ENCODE measurements at places on chromosomes 3 and 15.

DNA sequence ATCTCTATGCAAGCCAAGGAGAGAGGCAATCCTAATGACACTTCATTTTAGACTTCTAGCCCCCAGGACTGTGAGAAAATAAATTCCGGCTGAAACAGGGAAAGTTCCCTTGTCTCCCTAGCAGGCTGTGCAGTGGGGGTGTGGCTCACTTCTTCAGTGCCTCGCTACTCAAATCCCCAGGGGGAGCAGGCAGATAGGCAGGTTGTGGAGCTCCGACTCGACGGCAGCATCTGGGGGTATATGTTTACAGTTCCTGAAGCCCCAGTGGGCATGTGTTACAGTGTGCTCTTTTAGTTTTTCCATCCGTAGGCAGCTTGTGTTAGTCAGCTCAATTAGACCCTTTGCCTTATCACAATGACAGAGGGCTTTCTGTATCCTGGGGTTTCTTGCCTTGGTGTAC lies 836.5 kb downstream of the PDCD6IP start:
- no peak for DNase-seq

DNA sequence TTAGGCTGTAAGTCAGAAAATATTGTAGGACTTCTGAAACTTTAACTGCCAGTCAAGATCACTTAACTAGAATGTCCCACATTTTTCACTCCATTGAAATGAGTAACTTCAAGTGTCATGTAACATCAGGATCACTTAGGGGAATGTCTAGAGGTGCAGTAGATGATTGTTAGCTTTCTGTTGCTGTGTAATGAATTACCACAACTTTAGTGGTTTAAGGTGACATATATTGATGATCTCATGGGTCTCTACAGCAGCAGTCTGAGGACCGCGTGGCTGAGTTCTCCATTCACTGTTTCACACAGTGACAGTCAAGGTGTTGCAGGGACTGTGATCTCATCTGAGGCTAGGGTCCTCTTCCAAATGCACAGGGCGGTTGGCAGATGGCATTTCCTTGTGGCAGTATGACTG lies 82.7 kb downstream of the SLC25A26 start:
- peak; percentile 83 for DNase-seq

GRCh38 chr3:40615110-40615915 lies 90.6 kb downstream of the ZNF621 start:
- DNase-seq, result no peak

DNA sequence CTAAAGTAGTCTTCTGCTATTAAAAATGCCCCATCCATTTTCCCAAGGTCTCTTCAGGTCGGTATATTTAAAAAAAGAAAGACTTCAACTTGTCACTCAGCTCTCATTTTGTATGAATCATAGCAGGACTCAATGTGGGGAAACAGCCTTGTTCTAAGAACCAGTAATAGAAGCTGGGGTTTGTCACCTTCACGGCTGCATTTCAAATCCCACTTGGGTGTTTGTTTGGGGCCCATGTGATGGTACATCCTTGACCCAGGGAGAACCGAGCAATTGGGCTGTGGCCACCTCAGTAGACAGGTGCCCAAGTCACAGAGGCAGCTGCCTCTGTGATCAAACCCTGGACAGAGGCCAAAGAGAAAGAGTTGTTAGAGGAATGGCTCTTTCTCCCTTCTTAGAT lies 70.3 kb upstream of the ARL8B start:
- no peak for DNase-seq

- DNase-seq, result peak; percentile 39
Observed at GRCh38 chr3:149771652-149772271, 19.5 kb upstream of the COMMD2 start.

DNA sequence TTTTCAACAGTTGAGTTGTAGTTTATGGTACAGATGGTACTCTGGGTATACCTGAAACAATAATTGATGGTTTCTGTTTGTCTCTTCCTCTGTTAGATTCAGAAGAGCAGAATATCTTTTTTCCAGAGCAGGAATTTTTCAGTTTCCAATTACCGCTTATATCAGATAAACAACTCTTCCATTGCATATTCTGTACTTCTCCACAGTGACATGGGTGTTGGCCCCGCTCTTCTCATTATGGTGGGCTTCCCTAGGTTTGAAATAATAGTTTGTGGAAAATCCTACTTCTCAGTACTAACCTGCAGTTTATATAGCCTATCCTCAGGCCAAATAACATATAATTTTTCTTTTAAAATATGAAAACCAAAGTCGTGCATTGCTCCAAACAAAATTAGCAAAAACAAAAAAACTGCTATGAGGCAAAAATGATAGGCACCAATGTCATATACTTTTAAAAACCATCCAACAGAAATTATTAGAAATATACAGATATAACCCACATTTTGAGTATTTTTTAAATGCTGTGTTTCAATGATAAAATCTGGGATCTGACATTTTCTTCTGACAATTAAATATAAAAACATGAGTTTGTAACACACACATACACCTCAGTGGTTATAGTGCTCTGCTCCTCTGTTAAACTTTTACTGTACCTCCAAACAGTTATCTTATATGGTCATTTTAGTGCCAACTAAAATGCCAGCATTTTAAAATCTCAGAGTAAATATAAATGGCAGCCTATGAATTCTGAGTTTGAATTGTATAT lies 56.8 kb downstream of the CMSS1 start:
- no peak for DNase-seq

GRCh38 chr15:63601026-63601703 lies 4.0 kb downstream of the FBXL22 start:
- peak; percentile 41 for DNase-seq
